ENCODE measurements at places on chromosomes 12 and 14.
A peak's percentile ranks its signal among the peaks of the same experiment; 100 is the strongest.

- no peak for DNase-seq
These were observed 207.8 kb upstream of the FAR2 start for GRCh38 chr12:28941248-28941647.

- DNase-seq, result no peak
These were observed 96.9 kb upstream of the TMPO start for GRCh38 chr12:98418357-98419075.

GRCh38 chr14:85873006-85873405 is 343.1 kb downstream of the FLRT2 start:
- DNase-seq, result no peak

DNA sequence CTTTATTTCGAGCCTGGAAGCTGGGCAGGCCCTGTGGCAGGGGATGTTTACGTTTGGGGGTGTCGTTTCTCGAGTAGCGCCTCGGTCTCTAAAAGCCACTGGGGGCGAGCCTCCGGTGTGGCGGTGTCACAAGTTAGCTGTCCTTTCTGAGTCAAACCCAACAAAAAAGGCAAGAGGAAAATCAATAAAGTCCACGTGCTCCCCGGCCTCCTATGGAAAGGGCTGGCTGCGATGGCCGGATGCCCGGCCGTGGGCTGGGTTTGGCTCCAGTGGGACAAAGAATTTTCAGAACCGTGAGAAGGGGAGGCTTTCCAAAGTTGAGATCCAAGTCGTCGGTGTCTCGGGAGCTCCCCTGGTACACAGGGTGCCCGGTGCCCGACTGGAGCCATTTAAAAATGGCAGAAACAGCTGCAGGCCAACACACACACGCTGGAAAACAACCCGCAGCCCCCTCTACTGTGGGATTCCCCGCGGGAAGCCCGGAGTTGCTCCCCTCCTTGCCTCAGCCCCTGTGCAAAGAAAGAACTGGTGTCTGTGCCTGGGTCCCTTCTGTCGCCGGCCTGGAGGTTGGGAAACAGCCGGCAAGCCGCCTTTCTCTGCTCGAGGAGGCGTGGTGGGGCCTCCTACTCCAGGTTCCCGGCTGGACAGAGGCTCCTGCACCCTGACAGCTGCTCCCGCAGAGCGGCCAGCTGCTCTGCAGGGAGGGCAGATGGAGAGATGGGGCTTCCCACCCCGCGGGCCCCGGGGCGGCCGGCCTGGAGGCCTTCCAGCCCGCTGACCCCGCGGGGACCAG is 1.9 kb downstream of the BCL7A start:
- DNase-seq, result peak; percentile 88

DNA sequence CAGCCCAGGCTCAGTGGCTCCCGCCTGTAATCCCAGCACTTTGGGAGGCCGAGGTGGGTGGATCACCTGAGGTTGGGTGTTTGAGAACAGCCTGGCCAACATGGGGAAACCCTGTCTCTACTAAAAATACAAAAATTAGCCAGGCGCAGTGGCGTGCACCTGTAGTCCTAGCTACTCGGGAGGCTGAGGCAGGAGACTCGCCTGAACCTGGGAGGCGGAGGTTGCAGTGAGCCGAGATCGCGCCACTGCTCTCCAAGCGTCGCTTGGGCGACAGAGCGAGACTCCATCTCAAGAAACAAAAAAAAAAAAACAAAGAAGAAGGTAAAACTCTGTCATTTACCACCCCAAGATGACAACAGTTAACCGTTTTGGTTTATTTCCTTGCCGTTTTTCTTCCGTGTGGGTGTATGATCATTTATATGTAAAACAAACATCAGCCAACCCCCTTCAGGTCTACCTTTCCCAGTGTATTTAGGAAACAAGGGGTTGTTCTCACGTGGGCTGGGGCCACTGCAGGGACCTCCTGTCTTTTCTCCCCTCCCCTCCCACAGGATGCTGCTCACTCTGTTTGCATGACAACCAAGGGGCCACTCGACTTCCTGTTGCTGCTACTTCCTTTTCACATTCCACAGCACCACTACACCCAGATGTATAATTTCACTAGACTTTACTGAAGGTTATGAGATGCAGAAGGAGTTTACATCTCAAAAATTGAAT is 13.6 kb downstream of the TTC9 start:
- DNase-seq, result no peak

- DNase-seq, result no peak
These were observed 9.7 kb downstream of the TCL1B start for GRCh38 chr14:95695913-95696312.

GRCh38 chr14:75723716-75724115 is 62.7 kb downstream of the TTLL5 start:
- DNase-seq, result no peak

- DNase-seq, result no peak
These were observed 52.8 kb downstream of the SLCO1B1 start for GRCh38 chr12:21183721-21184275.

DNA sequence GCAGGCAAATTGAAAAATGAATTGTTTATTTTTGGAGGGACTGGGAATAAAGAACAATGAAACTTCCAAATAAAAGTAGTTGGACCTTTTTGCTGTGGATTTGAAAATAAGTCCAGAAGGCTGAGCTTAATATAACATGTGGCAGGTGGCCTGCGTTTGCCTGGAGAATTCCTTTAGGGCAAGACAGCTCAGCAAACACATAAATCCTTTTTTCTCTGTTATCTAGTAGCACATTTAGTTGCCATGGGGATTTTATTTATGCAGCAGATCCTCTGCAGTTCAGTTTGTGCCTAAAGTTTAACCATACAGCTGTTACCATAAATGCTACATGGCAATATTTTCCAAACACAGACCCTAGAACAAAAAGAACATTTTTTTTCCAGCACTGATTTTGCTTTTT is 180.0 kb downstream of the NPAS3 start:
- DNase-seq, result no peak

DNA sequence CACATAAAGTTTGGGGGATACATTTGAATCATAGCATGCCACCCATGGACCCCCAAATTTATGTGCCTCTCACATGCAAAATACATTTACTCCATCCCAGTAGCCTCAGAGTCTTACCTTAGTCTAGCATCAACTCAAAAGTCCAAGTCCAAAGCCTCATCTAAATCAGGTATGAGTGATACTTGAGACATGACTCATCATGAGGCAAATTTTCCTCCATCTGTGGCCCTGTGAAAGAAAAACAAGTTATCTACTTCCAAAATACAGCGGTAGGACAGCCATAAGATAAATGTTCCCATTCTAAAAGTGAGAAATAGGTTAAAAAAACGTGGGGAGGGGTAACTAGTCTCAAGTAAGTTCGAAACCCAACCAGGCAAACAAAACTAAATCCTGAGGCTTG is 444.2 kb downstream of the SNAPC1 start:
- DNase-seq, result no peak

DNA sequence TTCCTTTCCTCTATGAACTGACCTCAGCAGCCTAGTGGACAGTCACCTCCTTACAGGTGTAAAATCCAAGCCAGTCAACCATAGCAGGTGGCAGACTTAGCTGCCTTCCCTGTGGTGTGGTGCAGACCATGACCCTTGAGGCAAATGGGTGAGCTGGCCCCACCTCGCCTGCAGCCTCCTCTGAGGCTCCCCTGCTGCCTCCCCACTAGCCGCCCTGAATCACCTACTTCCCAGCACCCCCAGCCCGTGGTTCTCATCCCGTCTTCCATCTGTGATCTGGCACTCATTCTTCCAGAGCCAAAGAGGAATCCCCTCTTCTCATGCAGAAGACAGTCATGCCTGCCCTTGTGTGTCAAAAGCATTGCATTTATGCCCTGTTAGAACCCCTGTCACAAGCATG is 34.4 kb upstream of the TSPAN9 start:
- no peak for DNase-seq

DNA sequence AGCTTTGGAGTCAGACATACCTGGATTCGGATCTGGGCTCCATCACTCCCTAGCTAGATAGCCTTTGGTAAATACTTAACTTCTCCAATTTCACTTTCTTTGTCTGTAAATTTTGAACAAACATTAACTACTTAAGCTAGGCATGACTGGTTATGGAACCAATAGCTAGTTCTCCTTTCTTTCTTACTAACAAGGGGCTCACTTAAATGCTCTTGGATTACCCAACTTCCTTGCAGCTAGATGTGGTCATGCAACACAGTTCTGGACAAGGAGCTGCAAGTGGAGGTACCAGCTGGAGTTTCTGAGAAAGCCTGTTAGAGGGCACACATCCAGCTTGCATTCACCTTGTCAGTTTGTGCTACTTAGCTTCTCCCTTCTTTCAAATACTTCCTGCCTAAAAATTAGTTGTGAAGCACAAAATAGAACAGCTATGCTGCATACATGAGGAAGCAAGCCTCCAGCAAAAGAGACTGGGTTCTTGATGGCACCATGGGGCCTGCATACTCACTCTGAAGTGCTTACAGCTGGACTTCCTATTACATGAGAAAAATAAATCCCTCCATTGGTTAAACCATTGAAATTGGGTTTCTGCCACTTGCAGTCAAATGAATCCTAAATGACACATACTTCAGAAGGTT is 210.1 kb upstream of the EEA1 start:
- no peak for DNase-seq

GRCh38 chr14:102047808-102048540 is 38.9 kb downstream of the HSP90AA1 start:
- no peak for DNase-seq

DNA sequence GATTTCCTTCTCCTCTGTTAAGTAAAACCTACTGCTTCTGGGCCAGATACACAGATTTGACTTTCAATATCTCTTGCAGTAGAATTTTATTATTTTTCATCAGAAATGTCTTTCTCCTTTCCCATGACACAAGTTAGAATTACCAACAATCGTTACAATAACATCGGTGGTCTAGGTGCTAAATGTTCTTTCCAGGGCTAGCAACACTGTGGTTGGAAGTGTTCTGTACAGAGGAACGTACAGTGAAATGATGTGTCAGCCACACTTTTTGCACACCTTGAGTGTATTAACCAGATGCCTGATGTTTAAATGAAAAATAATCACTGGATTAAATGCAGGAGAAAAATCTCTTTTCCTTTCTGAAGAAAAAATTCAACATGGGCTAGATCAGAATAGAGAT is 27.7 kb upstream of the KLRD1 start:
- no peak for DNase-seq

DNA sequence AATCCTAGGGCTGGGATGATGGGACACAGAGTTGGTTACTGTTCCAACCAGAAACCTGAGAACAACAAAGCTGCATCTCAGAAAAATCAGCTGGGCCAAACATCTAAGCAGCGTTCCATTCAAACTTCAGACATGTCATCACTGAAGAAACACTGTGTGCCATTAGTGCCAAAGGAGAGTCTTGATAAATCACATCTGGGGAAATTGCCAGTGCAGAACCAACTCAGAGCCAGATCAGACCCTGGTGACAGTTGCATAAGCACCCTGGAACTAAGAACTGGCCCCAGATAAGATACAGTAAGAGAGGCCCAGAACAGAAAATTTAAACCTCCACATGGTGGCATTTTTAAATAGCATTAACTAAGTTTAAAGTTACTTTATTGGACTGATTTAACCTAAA is 482.8 kb downstream of the PRKD1 start:
- no peak for DNase-seq

All from glutamatergic neuron (in vitro differentiated cells).